ENCODE measurements at places on chromosomes 6 and 20. TPM values are rescaled to one million over a fixed set of nuclear protein-coding genes. Genes with fewer than 3 reads are reported as not detected.

GRCh38 chr6:26388441-26388840 is 5.5 kb downstream of the BTN2A2 start:
- H3K4me3 ChIP-seq: no peak overlapping the region
- peaks cover 7% of the 10 kb centered on the region for H3K36me3 ChIP-seq

DNA sequence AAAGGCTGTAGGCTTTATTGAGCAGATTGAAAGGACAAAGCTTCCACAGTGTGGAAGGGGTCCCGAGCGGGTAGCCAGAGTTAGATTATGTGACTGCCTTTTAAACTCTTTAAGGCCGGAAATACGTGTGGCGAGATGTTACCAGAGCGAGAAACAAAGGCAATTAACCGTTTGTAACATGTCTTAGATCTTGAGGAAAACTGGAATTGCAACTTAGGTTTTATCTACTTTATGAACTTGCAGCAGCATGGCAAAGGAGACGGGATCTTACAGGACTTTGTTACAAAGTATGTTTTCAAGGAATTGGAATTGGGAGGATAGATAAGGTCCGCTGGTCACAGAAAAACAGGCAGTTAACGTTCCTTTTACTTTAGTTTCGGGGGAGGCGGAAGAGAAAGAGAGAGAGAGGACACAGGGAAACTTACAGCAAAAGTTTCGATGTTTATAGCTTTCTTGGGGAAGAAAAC is 594.7 kb upstream of the ADGRB3 start:
- no peaks in the 10 kb centered on the region for H3K4me1 ChIP-seq
- no peak overlapping the region for H3K27ac ChIP-seq
- H3K27me3 ChIP-seq: no peaks in the 10 kb centered on the region

DNA sequence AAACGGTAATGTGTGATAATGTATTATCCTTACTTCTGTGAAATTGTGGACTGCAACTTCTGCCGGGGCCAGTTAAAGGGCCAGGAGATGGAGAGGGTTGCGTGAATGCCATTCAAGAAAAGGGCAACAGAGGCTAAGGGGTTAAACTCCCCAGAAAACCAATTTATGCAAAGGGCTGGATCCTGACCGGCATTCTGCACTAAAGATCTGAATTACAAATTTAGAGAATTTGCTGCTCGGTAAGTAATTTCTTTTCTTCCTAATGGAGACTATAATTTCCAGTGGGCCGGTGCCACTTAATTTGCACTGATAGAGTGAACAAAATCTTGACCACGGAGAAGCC is 130.1 kb downstream of the BCAS1 start:
- no peaks in the 10 kb centered on the region for H3K27me3 ChIP-seq
- no peak for DNase-seq
- H3K4me1 ChIP-seq: peaks cover 1% of the 10 kb centered on the region
- H3K36me3 ChIP-seq: no peaks in the 10 kb centered on the region
- no peak overlapping the region for H3K27ac ChIP-seq

GRCh38 chr6:164345806-164346496 is 931.4 kb downstream of the QKI start:
- no peaks in the 10 kb centered on the region for H3K36me3 ChIP-seq
- H3K27ac ChIP-seq: no peak overlapping the region
- DNase-seq: no peak
- H3K4me3 ChIP-seq: no peak overlapping the region
- no peaks in the 10 kb centered on the region for H3K27me3 ChIP-seq

GRCh38 chr6:166203003-166203640 is 35.5 kb upstream of the TBXT start:
- H3K27ac ChIP-seq: no peak overlapping the region
- peaks cover 13% of the 10 kb centered on the region for H3K4me1 ChIP-seq
- H3K36me3 ChIP-seq: no peaks in the 10 kb centered on the region
- H3K4me3 ChIP-seq: no peak overlapping the region
- DNase-seq: no peak

GRCh38 chr6:53906103-53906502 is 111.3 kb downstream of the LRRC1 start:
- H3K27me3 ChIP-seq: no peaks in the 10 kb centered on the region
- H3K4me3 ChIP-seq: no peak overlapping the region
- H3K27ac ChIP-seq: no peak overlapping the region
- no peaks in the 10 kb centered on the region for H3K4me1 ChIP-seq
- H3K36me3 ChIP-seq: peaks cover 14% of the 10 kb centered on the region

GRCh38 chr20:50969912-50970311 is 11.3 kb downstream of the MOCS3 start:
- H3K27ac ChIP-seq: no peak overlapping the region
- no peaks in the 10 kb centered on the region for H3K27me3 ChIP-seq
- no peak for DNase-seq
- H3K4me1 ChIP-seq: no peaks in the 10 kb centered on the region
- H3K4me3 ChIP-seq: no peak overlapping the region
- no peaks in the 10 kb centered on the region for H3K36me3 ChIP-seq

- no peaks in the 10 kb centered on the region for H3K27me3 ChIP-seq
- H3K27ac ChIP-seq: no peak overlapping the region
- H3K4me3 ChIP-seq: no peak overlapping the region
These were observed 200.7 kb upstream of the SPTLC3 start for GRCh38 chr20:12808006-12808567.

The L3MBTL3 gene
- total RNA-seq: 8.2 TPM

The ZNF391 gene
- total RNA-seq: 1.1 TPM

Data from thymus (tissue), 14 donors.